ENCODE measurements at places on chromosomes 7 and 10. TPM values are rescaled to one million over a fixed set of nuclear protein-coding genes. Genes with fewer than 3 reads are reported as not detected.

Gene SERPINE1
- total RNA-seq: 933 TPM

Gene VIM
- total RNA-seq: 2,044 TPM

Gene PLXDC2
- not detected for total RNA-seq

Gene RNF32
- 0.87 TPM for total RNA-seq

Gene APBB1IP
- 10.0 TPM for total RNA-seq

Gene STAG3
- 0.14 TPM for total RNA-seq

Gene LRCH4
- 8.9 TPM for total RNA-seq

Gene GPR37
- total RNA-seq: 0.53 TPM

Gene ANXA7
- 111 TPM for total RNA-seq

Gene CYP3A7
- total RNA-seq: not detected

Gene HABP2
- 0.09 TPM for total RNA-seq

Gene PCGF5
- total RNA-seq: 36.9 TPM

Gene AKR1C8
- 0.21 TPM for total RNA-seq

Gene METTL27
- total RNA-seq: 9.8 TPM

Gene CTNNA3
- total RNA-seq: not detected

Gene GIMAP6
- not detected for total RNA-seq

Gene ELN
- not detected for total RNA-seq

Gene MINDY3
- total RNA-seq: 14.5 TPM

Gene LRRD1
- total RNA-seq: not detected

Gene TLX1
- total RNA-seq: not detected

Data from A549 treated with RU486 at 1 μM for 4 hours (cell line).